ENCODE measurements at places on chromosomes 7 and 10.

DNA sequence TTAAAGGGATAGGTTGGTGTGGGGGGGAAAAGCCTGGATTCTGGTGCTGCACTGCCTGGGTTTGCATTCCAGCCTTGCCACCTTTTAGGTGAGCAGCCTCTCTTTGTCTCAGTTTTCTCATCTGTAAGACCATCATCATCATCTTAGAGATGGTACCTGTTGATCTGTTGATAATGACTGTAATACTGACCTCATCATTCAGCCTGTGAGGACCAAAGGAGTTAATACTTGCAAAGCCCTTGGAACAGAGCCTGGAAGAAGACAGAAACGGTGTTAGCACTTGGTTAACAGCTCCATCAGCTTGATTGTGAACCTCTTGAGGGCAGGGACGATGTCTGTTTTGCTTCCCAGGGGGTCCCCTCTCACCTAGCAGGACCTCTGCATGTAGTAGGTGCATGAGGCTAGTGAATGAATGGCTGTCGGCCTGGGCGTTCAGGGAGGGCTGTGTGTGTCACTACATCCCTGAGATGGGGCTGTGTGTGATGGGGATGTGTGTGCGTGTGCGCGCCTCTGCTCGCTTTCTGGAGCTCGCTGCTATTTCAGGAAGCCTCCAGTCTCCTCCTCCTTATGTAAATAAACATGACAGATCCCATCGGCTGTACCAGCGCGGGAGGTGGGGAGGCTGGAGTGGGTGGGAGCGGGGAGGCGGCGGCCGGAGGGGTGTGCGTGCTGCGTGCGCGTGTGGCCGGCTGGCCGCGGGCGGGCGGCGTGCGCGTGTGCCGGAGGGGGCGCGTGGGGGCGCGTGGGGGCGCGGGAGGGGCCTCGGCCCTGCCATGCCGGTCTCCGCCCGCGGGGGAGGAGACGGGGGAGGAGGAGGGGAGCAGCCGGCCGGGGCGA lies 61.2 kb downstream of the NEURL1 start:
- peak; percentile 24 for DNase-seq

GRCh38 chr10:132710036-132710686 lies 75.8 kb downstream of the NKX6-2 start:
- no peak for DNase-seq

- no peak for DNase-seq
Measured at GRCh38 chr10:113115556-113115955, 165.5 kb downstream of the TCF7L2 start.

GRCh38 chr10:95861386-95861785 lies 46.4 kb upstream of the CC2D2B start:
- DNase-seq: no peak

DNA sequence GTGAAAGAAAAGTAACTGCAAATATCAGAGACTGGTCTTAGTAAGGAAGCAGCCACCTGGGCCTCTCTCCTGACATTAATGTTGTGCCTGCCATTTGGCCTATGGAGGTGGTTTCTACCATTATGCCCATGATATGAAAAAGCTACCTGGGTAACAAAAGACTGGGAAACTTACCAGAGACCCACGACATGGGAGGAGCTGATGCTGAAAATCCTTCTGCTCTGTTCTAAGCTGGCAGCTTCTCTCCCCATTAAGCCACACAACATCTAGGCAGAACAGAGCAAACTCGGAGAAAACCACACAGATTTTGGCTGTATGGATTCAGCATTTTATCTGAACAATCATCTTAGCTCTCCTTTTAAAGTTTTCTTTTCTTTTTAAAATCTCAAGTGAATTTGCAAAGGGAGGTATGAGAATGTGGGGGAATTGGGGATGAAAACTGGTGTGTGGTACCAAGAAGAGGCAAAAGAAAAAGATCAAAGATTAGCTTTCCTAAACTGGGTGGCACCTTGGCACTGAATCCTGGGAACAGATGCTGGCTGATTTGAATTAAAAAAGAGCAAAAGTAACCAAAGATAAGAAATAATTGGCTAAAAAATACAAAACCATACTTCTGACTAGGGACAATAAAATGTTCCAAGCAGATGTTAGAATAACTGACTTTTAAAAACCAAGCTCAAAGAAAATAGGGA lies 128.6 kb upstream of the ANKRD1 start:
- DNase-seq: no peak

GRCh38 chr7:41272664-41273063 lies 430.2 kb downstream of the INHBA start:
- no peak for DNase-seq

DNA sequence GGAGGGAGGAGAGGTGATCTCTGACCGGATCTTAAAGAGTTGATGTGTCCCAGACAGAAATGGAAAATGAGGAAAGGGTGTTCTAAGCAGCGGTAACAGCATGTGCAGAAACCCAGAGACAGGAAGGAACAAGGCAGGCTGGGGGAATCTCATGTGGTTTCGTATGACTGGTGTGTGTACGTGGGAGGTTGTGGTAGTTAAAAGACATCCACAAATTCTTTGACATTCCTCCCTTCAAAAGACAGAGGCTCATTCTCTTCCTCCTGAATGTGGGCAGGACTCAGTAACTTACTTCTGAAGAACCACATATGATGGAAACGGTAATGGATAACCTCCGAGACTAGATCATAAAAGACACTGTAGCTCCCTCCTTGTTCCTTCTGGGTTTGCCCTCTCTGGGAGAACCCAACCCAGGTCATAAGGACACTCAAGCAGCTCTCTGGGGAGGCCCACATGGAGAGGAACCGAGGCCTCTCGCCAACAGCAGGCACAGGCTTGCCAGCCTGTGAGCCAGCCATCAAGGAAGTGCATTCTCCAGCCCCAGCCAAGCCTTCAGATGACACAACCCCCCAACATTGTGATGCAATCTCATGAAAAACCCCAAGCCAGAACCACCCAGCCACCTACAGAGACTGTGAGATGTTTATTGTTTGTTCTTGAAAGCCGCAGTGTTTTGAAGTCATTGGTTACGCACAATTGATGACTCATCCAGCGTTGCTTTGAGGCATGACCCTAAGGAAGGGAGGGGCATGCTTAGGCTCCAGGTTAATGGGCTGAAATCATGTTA lies 116.0 kb downstream of the SLIT1 start:
- no peak for DNase-seq

DNA sequence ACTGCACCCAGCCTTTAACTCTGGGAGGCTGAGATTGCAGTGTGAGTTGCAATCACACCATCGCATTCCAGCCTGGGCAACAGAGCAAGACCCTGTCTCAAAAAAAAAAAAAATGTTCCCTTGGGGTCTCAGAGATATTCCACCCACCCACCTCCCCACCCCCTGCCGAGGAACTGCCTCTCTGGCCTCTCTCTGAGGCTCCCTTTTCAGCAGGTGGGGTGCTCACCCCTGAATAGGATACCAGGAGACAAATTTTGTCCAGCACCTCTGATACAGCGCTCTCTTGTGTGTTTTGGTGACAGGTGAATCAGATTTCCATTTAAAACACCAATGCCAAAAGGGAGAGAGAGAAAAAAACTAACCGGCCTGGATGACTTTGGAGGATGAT lies 92.6 kb upstream of the KIF5B start:
- no peak for DNase-seq
